Mammary epithelial cell (primary cell): ENCODE measurements at places on chromosomes 16 and 17. TPM values are rescaled to one million over a fixed set of nuclear protein-coding genes. Genes with fewer than 3 reads are reported as not detected.

Gene KRTAP2-1
- not detected for total RNA-seq

Gene RAB26
- 0.33 TPM for total RNA-seq

Gene RBFOX1
- not detected for total RNA-seq

Gene SCARF1
- 0.83 TPM for total RNA-seq

Gene CCL2
- 3.3 TPM for total RNA-seq

Gene HS3ST2
- 33.9 and 46.1 TPM in 2 replicates for total RNA-seq

Gene SHCBP1
- total RNA-seq = 2.3 TPM

Gene KSR1
- 1.7 TPM for total RNA-seq

Gene PDIA2
- not detected in 2 replicates for total RNA-seq

Gene CCDC200
- not detected in 2 replicates for total RNA-seq

Gene NPEPPS
- total RNA-seq = 77.3 TPM

Gene CUEDC1
- total RNA-seq = 1.8 TPM

Gene SEPTIN12
- total RNA-seq = not detected in 2 replicates

DNA sequence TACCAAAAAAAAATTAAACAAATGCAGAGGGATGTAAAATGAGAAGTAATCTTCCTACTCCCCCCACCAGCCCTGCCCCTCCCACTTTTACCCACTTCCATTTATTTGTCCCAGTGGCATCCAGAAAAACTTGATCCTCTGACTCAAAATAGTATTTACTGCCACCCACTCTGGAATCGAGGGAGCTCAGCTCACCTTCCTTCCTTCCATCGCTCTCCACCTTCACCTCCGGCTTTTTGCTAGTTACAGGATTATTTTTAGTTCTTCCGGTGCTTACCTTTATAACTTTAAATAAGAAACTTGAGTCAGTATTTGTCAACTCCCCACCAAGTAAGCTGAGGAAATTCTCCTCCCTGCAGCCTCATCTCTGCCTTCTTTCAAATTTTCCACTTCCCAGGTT lies 94.9 kb downstream of the AMFR start:
- DNase-seq = no peak

DNA sequence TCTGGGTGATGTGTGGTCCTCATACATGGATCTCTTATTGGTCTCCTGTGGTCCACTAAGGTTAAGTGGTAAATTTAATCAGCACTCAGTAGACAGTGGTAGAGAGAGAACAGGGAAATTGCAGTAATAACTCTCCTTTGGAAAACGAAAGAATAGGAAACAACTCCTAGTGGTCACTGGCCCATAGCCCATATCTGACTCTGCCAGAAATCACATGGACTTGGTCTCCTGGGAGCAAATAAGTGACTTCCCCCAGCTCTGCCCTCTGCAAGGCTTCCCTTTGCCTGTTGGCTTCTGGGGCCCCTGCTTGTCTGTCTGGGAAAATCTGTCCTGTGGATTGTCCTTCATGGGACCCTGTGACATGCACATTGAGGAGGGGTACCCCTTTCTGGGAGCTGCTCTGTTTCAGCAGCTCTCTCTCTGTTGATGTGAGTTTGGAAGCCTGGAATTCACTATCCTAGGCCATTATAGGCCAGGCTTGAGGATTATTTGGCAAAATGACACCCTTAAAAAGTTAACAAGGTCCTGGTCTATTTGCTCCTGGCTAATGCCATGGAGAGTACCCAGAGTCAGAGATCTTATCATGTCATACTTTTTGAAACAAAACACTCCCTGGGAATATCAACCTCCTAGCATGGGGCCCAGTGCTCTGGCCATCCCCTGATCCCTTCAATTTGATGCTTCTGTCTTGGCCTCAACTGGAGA lies 58.0 kb upstream of the HNF1B start:
- no peak for DNase-seq

- DNase-seq = no peak
These were observed 358.1 kb downstream of the UTP18 start for GRCh38 chr17:51618476-51618875.

DNA sequence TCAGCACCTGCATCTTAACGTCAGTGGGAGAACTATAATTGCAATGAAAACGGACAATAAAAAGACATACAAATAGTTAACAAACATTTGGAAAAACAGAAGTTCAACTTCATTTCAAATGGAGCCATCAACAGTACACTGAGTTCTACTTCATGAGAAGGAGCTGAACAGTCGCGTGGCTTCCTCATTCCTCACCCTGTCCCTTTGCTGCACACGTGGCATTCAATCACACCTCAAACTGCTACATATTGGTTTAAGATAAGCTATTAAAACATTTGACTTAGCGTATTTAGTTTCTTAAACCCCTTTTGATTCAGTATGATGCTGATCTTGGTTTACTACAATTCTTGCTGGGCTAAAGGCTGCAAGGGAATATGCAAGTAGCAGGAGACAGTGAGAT lies 76.8 kb downstream of the CDK5R1 start:
- no peak for DNase-seq

DNA sequence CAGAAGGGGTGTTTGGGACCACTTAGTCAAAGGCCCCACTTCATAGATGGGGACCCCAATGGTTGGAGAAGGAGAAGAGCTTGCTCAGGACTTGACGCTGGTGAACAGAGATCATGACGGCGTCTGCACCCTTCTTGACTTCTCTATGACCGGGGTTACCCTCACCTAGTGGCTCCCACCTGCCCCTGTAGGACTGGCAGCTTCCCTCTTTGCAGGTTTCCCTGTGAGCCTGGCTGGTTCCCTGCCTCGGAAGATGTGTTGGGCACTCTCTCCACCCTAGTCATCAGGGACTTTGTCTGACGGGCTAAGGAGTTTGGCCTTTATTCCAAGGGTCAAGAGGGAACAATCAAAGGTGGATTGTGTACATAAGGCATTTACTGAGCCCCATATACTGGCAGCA lies 22.7 kb downstream of the TBX4 start:
- DNase-seq = no peak

DNA sequence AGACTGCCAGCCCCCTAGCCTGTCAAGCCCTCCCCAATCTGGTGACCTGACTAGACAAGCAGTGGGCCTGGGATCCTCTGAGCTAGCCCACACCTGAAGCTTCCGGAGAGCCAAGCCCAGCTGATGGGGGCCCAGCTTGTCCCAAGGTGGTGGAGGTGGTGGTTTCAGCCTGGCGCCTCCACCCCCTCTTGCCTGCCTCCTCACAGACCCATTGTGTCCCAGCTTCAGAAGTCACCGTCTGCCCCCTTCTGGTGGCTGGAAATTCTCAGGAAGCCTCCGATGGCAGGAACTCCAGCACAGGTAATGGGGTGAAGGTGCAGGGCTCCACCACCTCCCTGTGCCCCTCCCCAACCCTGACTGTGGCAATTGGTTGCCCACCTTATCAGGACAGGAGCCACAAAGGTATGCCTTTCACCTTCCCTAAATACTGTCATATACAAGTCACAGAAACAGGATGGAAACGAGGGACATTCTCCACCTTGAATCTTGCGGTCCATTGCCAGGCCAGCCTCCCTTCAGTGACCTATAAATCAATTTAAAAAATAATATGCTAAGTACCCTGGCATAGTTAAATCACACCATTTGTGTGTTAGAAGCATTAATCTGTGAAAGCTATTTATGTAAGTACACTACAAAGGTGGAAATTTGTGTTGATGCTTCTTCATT lies 66.0 kb upstream of the ZNF423 start:
- DNase-seq = peak; percentile 9

DNA sequence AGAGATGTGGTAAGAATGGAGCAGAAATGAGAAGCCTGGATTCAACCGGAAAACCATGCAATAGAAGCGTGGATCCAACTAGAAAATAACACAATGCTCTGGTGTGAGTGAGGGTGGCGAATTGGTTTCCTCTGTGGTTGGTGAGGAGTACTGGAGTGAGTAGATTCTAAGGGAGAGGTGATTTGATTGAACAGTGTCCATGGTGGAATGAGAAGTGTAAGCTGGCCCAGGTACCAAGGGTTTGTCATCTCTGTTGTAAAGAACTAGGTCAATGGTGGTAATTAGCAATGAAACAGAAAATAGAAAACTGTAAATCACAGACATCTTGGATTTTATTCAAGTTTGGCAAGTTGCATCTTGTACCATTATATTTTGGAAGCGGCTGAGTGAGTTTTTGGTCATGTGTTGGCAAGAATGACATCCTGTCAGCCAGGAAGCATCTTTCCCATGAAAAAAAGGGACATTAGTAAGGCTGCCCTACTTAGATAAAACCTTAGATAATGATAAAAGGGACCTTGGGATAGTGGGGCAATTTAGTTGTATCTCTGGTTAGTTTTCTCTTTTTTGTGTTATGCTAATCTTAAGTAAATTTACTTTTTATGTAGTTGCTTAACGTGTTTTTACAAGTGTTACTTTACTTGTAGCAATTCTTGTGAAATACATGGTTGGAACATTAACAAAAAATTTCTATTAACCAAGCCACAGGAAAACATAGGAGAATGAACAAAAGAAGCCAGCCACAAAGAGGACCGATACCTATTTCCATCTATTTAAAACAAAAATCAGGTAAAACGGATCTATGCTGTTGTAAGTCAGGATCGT lies 20.9 kb downstream of the HSD17B2 start:
- DNase-seq = peak; percentile 75

DNA sequence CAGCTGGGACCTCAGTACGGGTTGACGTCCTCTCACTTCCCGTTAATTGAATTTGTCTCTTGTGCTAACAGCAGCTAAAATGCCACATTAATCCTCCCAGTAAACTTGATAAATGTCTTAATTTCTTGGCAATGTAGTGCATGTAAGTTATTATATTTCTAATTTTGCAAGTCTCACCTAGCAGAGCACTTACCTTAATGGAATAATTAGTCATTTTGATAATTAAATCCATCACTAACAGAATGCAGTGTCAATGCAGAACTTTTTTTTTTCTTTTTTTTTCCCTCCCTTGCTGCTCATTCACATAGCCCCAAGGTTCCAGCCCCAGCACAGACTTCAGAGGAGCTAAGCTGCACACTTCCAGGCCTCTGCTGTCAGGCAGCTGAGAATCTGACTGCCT lies 376.5 kb downstream of the RBFOX1 start:
- DNase-seq = no peak

DNA sequence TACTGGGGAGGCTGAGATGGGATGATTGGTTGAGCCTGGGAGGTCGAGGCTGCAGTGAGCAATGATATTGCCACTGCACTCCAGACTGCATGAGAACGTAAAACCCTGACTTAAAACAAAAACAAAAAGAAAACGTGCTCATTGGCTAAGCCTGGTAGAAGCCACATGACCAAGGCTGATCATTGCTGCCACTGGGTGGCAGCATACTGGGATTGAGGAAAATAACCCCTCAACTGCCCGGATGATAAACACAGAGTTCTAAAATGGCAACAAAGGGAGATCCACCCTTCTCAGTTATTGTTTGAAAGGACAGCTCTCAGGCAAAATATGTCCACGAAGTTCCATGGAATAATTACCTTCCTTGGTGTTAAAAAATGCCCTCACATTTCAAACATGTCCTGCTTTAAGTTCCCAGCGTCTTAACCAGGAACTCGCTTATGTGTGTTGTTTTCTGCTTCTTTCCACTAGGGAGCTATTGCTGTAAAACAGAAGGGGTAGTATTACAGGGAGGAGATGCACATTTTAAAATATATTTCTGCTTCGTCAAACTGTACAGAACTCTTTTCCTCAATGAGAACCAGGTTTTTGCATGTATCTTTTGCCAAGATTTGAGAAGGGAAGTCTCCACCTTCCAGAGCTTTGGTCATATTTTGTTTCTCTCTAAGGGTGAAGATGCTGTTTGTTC lies 675.3 kb downstream of the MAF start:
- no peak for DNase-seq

DNA sequence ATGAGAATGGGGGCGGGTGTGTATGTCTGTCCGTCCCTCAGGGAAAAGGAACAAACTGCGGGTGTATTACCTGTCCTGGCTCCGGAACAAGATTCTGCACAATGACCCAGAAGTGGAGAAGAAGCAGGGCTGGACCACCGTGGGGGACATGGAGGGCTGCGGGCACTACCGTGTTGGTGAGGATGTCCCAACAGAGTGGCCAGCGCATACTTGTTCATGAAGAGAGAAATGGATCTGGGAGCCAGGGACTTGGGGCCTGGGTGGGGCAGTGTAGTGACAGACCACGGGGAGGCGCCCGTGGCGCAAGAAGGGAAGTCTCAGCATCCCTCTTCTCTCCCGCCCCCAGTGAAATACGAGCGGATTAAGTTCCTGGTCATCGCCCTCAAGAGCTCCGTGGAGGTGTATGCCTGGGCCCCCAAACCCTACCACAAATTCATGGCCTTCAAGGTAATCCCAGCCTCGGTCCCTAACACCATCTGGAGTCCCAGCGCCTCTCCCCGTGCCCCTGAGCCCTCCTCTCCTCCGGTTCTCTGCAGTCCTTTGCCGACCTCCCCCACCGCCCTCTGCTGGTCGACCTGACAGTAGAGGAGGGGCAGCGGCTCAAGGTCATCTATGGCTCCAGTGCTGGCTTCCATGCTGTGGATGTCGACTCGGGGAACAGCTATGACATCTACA lies 3.5 kb upstream of the C17orf107 start:
- DNase-seq = no peak

- DNase-seq = no peak
These were observed 10.0 kb downstream of the TNFAIP1 start for GRCh38 chr17:28345419-28346198.

GRCh38 chr16:89084814-89085612 lies 8.6 kb upstream of the ACSF3 start:
- DNase-seq = no peak

DNA sequence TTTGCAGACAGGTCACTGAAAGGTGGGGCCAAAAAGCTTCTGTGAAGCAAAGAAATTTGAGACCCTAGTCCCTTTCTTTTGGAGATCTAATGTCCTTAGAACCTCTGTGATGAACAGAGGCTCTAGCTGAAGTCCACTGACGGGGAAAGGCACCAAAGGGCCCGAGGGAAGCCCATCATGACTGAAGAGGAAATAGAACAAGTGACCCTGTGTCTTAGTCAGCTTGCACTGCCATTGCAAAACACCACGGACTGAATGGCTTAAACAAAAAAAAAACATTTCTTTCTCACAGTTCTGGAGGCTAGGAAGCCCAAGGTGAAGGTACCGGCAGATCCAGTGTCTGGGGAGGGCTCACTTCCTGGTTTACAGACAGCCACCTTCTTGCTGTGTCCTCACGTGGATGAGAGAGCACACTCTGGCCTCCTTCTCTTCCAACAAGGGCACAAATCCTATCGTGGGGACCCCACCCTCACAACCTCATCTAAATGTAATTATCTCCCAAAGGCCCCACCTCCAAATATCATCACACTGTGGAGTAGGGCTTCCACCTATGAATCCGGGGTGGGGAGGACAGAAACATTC lies 24.3 kb upstream of the ASGR2 start:
- peak; percentile 13 for DNase-seq

GRCh38 chr17:69231521-69231920 lies 2.9 kb upstream of the ABCA10 start:
- DNase-seq = no peak

DNA sequence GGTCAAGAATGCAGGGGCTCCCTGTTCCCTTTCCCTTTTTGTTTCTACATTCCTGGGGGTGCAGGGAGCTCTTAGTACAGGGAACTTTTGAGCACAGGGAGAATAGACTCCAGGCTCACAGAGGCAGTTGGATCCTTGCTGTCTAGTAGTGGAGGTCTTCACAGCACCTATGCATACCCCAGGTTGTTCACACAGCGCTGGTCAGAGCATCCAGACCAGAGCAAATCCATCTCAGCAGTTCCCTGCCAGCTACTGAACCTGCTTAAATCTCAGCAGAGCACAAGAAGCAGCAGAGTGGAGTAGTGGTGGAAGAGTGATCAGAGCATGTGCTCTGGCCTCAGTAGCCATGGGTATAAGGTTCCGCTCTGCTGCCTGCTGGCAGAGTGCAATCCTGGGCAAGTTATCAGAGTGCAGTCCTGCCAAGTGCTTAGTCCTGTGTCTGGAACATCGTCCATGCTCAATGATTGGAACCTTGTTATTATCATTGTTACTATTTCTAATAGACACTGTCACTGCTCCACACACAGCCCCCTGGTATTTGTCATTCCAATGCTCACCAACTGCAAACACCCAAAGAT lies 220.4 kb downstream of the CBLN1 start:
- no peak for DNase-seq

- no peak for DNase-seq
These were observed 231.0 kb upstream of the EEF2KMT start for GRCh38 chr16:5328546-5328945.
